Cardiac atrium fibroblast (primary cell): ENCODE measurements at places on chromosomes 6 and 20. TPM values are rescaled to one million over a fixed set of nuclear protein-coding genes. Genes with fewer than 3 reads are reported as not detected.

The PSORS1C1 gene
- 0.16 and 1.1 TPM in 2 replicates for total RNA-seq

The SIRPD gene
- total RNA-seq: not detected in 2 replicates

The DHX16 gene
- 24.0 and 29.4 TPM in 2 replicates for total RNA-seq

The NFATC2 gene
- 0.16 and 0.36 TPM in 2 replicates for total RNA-seq

The METTL24 gene
- total RNA-seq: not detected in 2 replicates

The CST2 gene
- 0.16 TPM in 1 of 2 replicates, not detected in the other for total RNA-seq

The MAS1 gene
- not detected in 2 replicates for total RNA-seq

The LHFPL5 gene
- total RNA-seq: not detected in 2 replicates

The THBS2 gene
- 586 and 600 TPM in 2 replicates for total RNA-seq

The OCSTAMP gene
- total RNA-seq: not detected in 2 replicates

The TSHZ2 gene
- total RNA-seq: 0.90 and 1.9 TPM in 2 replicates
